COR-L47 (cell line): ENCODE measurements at places on chromosomes 12 and 14.
A peak's percentile ranks its signal among the peaks of the same experiment; 100 is the strongest.

GRCh38 chr12:26651566-26652188 lies 181.3 kb downstream of the ITPR2 start:
- DNase-seq: peak; percentile 2

- DNase-seq: no peak
Measured at GRCh38 chr12:94679554-94680195, 29.3 kb upstream of the TMCC3 start.

- DNase-seq: no peak
Measured at GRCh38 chr14:69171569-69171968, 18.6 kb upstream of the DCAF5 start.

- no peak for DNase-seq
Measured at GRCh38 chr12:49876070-49876469, 27.6 kb downstream of the FAIM2 start.

GRCh38 chr14:95520346-95520745 lies 3.9 kb upstream of the SYNE3 start:
- DNase-seq: no peak

GRCh38 chr12:92769124-92769901 lies 66.5 kb downstream of the PLEKHG7 start:
- no peak for DNase-seq

DNA sequence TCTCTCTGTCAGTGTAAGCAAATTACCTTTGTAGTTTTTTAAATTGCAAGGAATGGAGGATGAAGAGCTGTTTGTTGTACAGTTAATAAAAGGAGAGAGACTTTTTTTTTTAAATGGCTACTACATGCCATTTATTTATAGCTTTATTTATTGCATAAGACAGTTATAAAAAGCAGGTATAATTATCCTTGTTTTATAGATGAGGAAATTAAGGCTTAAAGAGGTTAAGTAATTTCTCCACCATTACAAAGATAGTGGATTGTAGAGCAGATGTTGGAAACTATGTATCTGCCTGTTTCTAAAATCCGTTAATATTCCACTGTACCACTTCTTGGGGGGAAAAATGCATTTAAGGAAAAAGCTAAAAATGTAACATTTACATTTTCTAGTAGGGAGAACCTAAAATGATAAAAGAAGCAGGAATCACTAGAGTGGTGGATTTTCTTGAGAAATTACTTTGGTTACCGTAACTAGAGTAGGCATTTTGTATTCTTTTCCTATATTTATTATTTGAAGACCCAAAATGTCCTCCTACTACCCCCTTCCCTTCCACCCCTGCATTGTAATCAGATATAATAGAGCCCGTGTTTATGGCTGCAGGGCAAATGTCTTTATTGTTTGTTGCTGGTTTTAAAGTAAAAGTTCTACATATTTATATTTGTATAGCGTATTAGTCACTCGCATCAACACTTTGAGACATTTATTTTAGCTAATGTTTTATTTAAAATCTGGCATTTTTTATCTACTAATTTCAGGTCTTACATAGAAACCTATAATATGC lies 2.3 kb downstream of the SNAPC1 start:
- no peak for DNase-seq

DNA sequence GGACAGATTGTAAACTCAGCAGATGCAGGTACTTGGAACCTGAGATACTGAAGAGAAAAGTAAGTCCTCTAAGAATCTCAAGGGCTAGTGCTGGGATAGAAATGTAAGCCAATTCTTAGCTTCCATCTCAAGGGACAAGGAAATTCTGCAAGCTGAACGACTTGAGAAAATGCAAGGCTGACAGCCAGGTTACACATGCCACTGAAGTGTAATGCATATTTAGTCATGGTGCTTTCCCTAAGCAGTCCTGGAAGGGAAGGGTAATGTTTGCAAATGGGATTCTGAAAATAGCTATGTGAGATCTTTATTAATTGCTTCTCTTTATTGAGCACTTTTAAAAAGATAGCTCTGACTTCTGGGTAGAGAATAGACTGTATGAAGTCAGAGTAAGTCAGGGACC lies 402.7 kb upstream of the SEL1L start:
- no peak for DNase-seq

DNA sequence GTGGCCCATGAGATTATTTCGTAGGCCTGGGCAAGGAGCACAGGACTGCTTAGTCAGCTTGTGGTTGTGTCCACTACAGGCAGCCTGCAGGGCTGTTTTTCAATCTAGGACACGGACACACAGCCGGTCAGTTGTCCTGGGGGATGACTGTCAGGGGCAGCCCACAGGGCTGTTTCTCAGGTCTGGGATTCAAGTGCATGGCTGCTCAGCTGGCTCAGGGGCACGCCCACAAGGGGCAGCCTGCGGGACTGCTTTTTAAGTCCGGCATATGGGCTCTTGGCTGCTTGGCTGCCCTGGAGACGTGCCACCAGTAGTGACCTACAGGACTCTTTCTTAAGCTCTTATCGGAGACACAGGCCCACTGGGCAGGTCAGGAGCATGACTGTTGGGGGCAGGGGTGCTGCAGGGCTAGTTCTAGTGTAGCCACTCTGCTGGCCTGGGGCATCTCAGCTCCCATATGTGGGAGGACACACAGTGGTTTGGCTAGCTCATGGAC lies 26.6 kb upstream of the GTF2A1 start:
- no peak for DNase-seq

DNA sequence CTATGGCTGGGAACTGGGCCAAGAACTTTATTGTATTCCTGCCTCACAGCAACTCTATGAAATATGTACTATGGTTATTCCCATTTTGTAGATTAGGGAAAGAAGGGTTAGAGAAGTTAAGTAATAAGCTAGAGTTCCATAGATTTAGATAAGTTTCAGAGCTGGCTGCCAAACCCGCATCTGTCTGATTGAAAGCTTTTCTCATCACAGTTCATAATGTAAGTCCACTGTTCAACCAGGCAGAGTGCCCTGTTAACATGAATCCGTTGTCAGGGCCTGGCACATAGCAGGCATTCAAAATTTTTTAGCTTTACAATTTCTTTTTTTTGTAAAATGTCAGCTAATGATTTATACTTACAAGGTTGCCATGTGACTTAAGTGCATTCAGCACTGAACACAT lies 467.3 kb downstream of the NRXN3 start:
- no peak for DNase-seq

DNA sequence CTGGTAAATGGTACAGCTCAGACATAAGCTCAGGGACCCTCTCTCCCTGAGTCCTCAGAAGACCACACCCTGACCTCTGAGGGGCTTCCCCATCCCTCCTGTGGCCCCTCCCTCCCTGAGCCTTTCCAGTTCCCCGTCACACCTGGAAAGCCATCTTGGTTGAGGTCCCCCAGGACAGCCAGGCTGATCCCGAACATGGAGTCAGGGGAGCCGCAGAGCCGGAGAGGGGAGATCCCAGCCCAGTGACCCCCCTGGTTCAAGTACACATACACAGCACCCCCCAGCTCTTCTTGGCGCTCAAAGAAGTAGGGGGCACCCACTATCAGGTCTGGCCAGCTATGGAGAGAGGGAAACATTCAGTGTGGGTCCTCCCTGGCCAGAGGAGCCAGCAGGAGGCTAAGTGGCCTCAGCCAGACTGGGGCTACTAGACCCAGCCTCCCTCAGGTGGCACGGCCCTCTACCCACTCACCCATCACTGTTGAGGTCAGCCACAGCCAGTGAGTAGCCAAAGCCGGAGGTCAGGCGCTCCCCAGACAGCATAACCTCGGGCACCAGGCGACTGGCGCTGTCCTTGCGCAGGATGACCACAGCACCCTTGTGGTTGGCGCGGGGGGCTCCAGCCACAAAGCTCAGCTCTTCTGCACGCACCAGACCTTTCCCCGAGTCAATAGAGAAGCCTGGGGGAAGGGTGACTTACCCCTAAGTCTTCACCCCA lies 9.3 kb downstream of the ITGA7 start:
- DNase-seq: no peak

DNA sequence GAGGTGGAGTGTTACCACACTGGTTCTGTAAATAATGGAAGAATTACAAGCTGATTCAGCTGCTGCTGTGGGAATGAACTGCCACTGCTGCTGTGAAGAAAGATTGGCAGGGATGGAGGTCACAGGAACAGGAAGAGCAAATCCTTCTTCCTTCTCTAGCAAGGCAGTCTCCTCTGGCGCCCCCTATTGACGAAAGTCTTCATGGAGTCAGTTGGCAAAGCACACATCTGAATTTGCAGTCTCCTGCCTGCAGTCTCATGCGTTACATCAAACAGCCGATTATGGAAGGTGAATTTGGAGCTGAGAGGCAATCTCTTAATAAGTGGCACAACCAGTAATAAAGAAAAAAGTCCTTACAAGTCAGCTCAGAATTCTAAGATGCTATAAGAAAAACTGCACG lies 106.0 kb upstream of the TMTC1 start:
- no peak for DNase-seq

DNA sequence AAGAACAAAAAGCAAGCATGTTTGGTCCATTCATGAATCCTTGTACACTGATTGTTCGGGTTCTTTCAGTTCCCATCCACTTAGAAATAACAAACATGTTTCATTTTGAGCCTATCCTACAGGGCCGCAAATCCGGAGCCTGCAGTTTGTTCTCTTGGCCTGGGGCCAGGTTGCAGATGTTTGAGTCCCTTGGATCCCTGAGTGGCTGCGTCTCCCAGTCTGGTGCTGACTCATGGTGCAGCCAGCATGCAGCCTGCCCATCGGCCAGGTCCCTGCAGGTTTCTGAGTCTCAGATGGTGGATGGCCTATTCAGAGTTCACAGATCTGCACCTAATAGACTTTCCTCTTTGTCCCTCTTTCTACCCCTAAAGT lies 1.9 kb upstream of the DYNC1H1 start:
- DNase-seq: peak; percentile 93

- DNase-seq: no peak
Measured at GRCh38 chr14:97924922-97925613, 1127.9 kb downstream of the VRK1 start.

DNA sequence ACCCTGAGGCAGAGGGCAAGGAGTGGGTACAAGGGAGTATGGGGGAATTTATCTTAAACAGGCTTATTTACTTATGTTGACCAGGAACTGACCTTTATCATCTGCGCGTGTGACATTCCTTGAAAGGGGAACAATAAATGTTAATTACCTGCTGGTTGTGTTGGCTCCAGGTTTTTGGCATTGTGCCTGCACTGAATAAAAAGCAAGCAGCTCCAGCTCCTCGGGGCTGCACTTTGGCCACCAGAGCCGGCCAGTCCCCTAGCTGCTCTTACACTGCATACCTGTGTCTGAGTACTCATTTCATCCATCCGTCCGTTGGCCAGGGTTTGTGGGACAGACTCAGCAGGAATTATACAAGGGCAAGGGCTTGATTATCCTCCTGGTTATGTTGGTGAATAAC lies 68.8 kb upstream of the GTF2A1 start:
- no peak for DNase-seq

GRCh38 chr14:51095854-51096823 lies 1.2 kb upstream of the TRIM9 start:
- DNase-seq: peak; percentile 37

DNA sequence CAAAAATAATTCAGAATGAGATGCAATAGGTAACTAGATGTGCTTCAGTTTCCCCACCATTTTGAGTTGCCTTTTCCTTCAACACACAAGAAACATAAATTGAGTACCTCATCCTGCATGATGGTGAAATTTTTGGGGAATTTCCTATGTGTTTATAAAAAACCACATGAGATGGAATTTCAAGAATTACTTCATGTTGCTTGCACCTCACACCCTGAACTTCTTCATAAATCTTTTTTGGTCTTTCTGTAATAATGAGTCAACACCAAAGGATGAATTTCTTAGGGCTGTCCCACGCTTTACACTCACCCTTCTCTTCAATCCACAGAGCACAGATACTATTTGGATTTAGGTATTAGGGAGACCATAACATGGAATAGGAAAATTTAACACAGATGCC lies 22.6 kb upstream of the LUM start:
- DNase-seq: no peak

- no peak for DNase-seq
Measured at GRCh38 chr12:76687981-76688380, 75.9 kb upstream of the ZDHHC17 start.

- no peak for DNase-seq
Measured at GRCh38 chr14:78524196-78524595, 354.0 kb downstream of the NRXN3 start.

GRCh38 chr12:67911275-67911600 lies 78.0 kb upstream of the IFNG-AS1 start:
- no peak for DNase-seq

DNA sequence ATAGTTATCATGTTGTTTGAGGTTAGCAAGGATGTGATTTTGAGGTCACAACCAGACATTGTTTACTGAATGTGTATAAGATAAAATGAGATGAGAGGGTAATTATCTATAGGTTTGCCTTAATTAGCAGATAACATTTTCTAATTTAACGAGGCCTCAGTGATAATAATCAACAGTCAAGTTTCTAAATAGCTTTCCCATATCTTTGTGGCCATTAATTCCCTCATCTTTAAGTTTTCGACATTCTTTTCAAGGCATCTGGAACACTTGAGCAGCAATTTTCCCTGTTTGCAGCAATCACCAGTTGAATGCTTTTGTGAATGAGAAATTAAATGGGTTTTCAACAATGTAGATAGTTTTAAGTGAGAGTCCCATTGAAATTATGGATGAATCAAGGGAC lies 304.1 kb downstream of the SYT1 start:
- DNase-seq: no peak
